Ovary (tissue), 10 donors: ENCODE measurements at places on chromosomes 2 and 18.

GRCh38 chr2:102024410-102024809 lies 32.6 kb downstream of the IL1R2 start:
- DNase-seq = no peak

DNA sequence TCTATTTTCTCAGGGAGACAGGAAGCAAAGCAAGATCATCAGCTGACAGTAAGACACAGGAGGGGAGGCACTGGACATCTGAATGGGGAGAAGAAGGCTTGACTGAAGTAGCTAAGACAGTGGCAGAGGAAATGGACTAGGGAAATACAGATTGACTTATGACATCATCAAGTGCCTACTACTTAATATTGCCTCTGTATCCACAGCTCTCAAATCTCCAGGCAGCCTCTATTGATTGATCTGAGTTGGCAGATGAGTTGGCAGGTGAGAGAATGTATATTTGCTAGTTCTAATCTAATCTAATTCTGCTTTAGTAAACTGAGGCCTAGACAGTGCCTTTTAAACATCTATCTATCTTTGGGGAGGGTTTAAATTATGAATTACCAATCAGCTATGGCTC lies 242.1 kb downstream of the SLC8A1 start:
- DNase-seq = no peak

DNA sequence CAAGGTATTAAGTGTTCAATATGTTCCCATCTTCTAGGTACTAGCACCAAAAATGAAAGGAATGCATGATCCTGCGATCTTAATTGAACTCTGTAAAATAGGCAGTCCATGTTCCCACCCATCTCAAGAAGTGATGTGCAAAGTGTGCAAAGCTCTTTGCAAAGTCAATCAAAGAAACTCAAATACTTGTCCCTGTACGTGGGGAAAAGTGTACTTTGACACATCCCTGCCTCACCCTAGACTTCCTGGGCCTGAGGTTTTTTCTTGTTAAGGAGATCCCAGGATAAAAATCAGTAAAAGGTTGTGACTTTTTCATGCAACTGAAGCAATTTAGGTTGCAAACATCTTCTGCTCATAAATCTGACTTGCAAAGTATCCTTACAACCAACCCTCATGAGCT lies 25.3 kb downstream of the HNRNPA3 start:
- no peak for DNase-seq

DNA sequence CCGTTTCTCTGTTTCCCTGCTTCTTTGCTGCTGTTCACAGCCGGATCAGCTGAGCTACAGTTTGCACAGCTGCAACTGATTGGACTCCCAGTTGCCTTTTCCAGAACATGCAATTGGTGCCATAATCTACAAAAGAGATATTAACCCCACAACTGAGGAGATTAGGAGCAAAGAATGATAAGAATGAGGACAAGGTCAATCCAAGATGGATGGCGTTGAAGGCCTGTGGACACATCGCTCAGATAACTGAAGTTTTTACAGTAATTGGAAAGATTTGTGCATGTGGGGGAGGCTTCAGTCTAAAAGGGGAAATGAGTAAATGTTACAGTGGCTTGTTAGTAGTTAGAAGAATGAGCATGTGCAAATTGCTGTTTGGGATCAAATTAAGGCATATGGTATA lies 263.2 kb downstream of the TGIF1 start:
- no peak for DNase-seq

DNA sequence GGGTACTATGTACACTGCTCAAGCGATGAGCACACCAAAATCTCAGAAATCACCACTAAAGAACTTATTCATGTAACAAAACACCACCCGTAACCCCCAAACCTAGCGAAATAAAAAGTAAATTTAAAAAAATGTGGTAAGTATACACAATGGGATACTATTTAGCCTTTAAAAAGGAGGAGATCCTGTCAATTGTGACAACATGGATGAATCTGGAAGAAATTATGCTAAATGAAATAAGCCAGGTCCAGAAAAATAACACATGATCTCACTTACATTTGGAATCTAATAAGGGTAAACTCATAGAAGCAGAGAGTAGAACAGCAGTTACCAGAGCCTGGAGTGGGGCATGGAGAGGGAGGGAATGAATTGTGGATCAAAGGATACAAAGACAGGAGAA lies 98.5 kb upstream of the SPATS2L start:
- no peak for DNase-seq

DNA sequence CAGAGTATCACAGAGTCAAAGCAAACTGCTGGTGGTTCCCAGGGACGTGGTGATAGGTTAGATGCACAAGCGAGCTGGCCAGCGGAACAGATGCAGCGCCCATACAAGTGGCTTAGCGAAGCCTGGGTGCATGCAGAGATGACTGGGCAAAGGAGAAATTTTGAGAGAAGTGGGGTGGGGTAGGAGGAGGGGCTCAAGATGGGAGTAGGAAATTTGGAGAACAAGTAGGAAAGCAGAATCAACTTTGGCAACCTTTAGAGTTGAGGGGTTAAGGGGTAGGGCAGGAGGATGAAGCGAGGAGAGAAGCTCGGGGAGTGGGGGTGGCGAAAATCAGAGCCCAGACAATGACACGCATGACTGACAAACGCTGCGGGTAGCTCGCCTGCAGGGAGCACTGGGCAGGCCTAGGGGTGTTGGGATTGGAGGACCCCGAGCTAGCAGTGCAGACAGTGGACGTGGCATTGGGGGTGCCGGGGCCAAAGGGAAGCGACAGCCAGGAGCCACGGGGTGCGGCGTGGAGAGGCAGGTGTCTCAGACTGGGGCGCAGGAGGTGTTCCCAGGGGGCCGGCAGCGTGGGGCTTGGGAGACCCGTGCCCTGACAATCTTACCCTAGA lies 431 bp downstream of the FAM98A start:
- DNase-seq = peak; percentile 30

- DNase-seq = no peak
Measured at GRCh38 chr18:8910843-8911242, 191.7 kb upstream of the NDUFV2 start.

DNA sequence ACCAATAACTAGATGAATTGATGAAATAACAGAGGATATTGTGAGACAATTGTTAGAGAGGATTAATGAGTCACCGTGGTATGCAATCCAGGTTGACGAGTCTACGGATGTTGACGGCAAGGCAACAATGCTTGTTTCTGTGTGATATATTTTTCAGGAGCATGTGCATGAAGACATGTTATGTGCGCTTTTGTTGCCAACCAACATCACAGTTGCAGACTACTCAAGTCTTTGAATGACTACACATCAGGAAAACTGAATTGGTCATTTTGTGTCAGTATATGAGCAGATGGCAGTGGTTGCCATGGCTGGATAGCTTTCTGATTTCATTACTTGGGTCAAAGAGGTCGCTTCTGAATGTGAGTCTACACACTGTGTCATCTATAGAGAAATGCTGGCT lies 96.8 kb upstream of the CRACDL start:
- no peak for DNase-seq

GRCh38 chr2:73610111-73610510 lies 32.1 kb downstream of the NAT8 start:
- no peak for DNase-seq

DNA sequence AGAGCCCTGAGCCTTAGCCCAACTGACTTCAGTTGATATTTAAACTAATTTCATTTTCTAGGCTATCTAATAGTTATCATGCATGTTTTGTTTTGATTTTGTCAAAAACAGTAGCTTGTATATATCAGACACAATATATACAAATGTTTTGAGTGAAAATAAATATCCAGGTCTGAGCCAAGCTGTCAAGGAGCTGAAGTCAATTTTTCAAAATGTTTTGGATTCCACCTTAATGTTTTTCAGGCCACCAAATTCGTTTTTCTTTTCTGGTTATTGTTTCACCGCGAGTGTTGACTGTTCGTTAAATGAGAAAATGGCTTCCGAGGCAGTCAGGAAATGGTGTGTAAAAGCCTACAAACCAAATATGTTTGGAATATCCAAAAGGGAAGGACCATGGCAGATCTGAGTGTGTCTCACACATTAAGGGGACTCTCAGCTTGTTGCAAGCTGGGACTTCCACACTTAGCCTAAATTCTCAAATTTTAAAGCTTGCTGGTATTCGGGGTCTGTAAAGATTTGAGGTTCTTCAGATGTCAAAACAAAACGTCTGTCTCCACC lies 2.8 kb downstream of the HOXD12 start:
- DNase-seq = no peak

- no peak for DNase-seq
Measured at GRCh38 chr2:26562811-26563645, 78.1 kb downstream of the CIB4 start.

- no peak for DNase-seq
Measured at GRCh38 chr2:20796374-20796791, 26.5 kb downstream of the LDAH start.

- DNase-seq = no peak
Measured at GRCh38 chr2:223474893-223475292, 127.3 kb downstream of the SCG2 start.

- no peak for DNase-seq
Measured at GRCh38 chr2:177362499-177362898, 30.1 kb upstream of the AGPS start.

- peak; percentile 18 for DNase-seq
Measured at GRCh38 chr2:63051042-63051794, 588 bp downstream of the OTX1 start.

DNA sequence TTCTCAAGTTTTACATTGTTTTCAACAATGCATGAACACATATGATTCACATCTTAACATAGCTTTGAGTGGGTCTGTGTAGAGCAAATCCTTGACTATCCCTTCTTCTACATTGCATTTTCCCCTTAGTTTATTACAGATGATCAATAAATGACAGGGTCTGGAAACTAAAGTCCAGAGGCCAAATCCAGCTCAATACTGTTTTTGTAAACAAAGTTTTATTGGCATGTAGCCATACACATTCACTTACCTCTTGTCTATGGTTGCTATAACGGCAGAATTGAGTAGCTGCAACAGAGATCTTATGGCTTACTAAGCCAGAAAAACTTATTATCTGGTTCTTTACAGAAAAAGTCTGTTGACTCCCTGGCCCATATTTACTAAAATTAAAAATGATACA lies 12.8 kb downstream of the FANCL start:
- no peak for DNase-seq

GRCh38 chr2:147683380-147683779 lies 161.4 kb upstream of the ACVR2A start:
- no peak for DNase-seq

DNA sequence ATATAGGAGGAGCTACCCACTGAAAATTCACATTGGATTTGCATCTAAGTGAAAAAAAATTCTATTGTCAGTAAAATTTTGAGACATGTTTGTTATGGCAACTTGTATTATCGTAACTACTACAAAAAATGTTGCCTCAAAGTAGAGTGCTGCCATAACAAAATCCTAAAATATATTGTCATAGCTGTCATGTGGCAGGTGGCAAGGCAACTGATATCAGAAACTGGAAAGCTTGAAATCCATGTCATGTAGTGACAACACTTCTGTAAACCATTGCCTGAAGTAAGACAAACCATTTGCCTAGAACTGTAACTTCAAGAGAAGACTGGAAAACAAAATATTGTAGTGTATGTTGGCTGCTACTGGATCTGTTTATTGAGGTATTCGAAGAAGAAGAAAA lies 697.5 kb upstream of the CELF4 start:
- no peak for DNase-seq

DNA sequence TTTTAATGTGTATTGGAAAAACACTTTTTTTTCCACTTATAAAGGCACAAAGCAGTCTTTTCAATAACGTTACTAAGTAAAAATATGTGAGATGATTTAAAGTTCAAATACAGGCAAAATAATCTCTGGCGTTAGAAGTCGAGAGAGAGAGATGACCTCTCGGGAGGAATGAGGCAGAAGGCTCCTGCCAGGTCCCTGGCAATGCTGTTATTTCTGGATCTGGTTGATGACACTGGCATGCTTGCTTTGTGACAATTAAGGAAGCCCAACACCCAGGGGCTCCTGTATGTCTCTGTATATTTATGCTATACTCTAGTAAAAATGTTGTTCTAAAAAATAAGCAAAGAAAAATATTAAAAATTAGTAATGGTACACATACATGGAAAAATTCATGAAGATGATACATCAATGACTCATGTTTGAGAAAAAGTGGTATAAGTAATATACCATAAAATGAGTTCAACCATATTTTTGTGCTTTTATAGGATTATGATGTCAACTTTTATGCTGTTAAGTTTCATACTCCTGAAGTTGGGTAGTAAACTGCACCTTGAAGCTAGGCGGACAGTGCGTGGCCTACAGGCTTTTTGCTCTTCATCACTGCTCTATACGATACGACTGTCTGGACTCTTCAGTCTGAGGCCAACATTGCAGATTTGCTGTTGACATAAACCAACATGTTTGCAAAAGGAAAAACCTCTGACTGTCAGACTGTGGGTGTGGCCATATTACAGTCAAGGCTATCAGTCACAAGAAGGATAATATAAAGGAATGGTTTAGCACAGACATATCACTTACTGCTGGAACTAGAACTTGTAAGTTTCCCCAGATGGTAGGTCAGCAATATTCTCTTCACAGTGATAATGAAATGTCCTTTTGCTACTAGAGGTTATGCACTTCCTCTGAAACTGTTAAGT lies 19.8 kb downstream of the VPS4B start:
- no peak for DNase-seq

- no peak for DNase-seq
Measured at GRCh38 chr2:166901336-166901735, 13.1 kb downstream of the XIRP2 start.

- no peak for DNase-seq
Measured at GRCh38 chr2:213934560-213934959, 476.3 kb upstream of the VWC2L start.

DNA sequence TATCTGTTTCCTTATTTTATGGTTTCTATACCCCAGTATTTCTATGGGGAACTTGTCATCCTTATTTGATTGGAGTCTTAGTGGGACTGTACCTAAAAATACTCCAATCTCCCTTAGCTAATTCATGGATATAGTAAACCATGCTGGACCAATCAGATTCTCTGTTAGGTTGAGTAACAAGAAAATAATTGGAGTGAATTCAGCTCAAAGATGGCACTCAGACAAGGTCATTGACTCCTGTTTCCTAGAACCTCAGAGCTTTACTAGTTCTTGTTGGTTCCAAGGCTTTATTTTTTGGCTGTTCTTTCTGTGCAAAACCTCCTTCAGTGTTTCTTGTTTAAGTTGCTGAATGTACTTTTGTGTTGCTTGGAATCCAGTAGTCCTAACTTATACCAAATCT lies 31.9 kb upstream of the CPS1 start:
- DNase-seq = no peak

- DNase-seq = no peak
Measured at GRCh38 chr2:14806613-14807012, 174.1 kb downstream of the LRATD1 start.

- no peak for DNase-seq
Measured at GRCh38 chr2:69021727-69022126, 8.7 kb downstream of the ANTXR1 start.

DNA sequence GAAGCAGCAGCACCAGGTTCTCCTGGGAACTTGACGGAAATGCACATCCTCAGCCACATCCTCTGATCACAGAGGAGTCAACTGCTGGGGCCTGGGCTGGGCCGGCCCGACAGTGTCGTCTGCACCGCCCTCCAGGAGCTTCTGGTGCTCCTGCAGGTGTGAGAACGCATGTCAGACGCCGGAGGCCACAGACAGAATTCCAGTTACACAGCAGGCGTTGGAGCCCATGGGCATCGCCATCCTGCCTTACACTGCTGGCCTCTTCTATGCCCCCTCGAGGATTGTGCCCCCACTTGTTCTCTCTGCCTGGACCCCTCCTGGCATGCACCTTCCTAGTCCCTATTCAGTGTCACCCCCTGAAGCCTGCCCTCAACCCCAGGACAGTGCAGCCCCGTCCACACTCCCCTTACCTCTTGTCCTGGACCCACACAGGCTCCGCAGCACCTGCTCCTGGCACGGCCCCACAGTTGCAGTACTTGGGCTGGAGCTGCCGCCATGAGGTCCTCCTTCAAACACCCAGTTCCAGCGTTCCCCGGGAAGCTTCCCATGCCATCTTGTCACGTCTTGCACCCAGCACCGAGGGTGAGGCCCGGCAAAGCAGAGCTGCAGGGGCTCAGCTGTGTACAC lies 37.5 kb downstream of the ADI1 start:
- DNase-seq = no peak
